ENCODE measurements at places on chromosomes 7 and 10.

- DNase-seq, result no peak
Measured at GRCh38 chr10:71779641-71780040, 6.3 kb upstream of the VSIR start.

- no peak for DNase-seq
Measured at GRCh38 chr10:77673515-77674140, 36.0 kb upstream of the KCNMA1 start.

DNA sequence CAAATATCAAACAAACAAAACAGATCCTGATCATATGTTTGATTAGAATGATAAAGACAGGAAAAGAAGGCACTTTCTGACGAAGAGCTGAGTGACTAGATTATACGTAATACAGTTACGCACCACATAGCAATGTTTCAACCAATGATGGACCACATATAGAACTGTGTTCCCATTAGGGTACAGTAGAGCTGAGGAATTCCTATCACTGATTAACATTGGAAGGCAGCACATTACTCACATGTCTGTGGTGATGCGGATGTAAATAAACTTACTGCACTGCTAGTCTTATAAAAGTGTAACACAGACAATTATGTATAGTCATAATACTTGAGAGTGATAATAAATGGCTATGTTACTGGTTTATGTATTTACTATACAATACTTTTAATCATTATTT is 98.3 kb downstream of the PTN start:
- no peak for DNase-seq

DNA sequence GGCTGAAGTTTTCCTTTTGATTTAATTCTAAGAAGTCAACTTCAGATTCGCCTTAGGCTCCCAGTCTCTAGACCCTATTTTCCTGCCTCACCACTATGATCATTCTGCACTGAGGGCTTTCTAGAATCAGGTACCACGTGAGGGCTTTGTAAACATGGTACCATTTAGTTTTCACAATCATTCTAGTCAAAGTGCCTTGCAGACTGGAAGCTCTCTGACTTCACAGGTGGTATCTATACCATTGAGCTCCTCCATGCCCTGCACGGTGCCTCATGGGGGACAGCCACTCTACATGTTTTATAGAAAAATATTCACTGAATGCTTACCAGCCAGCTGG is 106.5 kb downstream of the ABLIM1 start:
- DNase-seq, result no peak

GRCh38 chr10:58275261-58275660 is 6.3 kb downstream of the CISD1 start:
- no peak for DNase-seq

DNA sequence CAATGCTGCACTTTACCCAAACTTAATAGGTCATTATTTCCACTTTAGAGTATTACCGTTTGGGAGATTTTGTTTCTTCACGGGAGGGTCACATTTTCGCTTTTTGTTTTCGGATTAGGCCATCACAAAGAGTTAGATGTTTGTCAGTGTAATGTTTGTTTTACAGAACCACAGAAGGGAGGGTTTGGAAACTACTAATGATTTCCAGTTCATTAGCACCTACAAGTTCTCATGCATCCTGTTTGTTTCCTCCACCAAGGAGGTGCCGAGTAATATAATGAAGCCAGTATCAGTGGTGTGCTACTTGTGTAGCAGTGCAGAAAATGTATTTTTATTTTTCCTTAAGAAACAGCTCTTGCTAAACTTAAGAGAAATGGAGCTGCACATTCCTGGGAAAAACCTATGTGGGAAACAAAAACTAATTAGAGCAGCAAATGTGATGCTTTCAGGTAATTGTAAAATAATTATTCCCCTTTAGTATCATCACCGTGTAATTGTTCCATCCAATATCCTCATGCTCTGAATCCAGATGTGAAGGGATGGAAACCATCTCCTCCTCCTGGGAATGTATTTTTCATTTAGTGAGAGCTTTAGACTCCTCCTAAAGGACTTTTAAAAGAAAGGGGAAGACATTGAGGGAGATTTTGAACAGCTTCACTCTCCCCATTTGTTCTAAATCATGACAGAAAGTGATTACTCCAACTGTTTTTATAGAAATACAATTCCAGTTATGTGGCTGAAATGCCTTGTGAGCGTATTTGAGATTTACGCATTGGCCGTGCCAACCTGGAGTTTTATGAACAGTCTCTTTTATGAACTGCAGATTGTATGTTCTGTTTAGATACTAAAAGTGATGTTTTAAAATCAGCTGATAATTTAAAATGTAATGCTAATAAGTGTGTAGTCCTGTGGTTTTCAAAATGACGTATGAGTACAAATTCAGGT is 5.6 kb downstream of the CELF2 start:
- no peak for DNase-seq

DNA sequence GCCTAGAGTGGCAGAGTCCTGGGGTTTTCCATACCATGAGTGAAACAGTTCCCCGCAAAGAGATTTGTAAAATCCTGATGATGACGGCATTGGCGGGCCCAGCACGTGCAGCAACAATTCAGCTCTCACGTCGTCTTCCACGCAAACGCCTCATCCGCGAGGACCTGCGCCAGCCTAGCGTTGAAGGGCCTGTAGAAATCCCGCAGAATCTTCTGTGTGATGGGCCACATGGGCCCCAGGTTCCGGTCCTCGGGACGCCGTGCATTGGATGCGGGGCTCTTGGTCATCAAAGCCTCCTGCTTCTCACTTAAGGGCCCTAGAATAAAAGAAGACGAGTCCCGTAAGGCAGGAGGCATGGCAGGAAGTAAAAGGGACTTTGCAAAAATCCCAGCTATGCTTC is 83.4 kb downstream of the CHST15 start:
- DNase-seq, result no peak

DNA sequence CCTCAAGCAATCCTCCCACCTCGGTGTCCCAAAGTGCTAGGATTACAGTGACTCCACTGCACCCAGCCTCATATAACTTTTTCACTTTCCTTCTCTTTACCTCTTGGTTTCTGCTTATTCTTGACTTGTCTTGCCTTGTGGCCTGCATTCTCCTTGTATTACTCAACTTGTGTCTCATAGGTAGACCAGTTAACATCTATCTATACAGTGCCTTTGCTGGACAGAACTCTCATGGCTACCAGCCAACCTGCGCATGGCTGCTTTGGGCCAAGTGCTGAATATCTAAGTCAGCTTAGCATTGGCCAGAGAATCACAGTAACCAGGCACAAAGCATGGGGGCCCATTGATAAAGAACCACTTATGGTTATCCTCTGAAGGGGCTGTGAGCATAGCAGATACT is 42.6 kb upstream of the ZNRF2 start:
- no peak for DNase-seq
